WTC11 (cell line): ENCODE measurements at places on chromosomes 2 and 18. TPM values are rescaled to one million over a fixed set of nuclear protein-coding genes. Genes with fewer than 3 reads are reported as not detected.

The POTEF gene
- 10.5 to 13.6 TPM (median 13.3 TPM) in 3 replicates for total RNA-seq

- DNase-seq: no peak
Observed at GRCh38 chr2:37718515-37719161, 47.2 kb upstream of the CDC42EP3 start.

DNA sequence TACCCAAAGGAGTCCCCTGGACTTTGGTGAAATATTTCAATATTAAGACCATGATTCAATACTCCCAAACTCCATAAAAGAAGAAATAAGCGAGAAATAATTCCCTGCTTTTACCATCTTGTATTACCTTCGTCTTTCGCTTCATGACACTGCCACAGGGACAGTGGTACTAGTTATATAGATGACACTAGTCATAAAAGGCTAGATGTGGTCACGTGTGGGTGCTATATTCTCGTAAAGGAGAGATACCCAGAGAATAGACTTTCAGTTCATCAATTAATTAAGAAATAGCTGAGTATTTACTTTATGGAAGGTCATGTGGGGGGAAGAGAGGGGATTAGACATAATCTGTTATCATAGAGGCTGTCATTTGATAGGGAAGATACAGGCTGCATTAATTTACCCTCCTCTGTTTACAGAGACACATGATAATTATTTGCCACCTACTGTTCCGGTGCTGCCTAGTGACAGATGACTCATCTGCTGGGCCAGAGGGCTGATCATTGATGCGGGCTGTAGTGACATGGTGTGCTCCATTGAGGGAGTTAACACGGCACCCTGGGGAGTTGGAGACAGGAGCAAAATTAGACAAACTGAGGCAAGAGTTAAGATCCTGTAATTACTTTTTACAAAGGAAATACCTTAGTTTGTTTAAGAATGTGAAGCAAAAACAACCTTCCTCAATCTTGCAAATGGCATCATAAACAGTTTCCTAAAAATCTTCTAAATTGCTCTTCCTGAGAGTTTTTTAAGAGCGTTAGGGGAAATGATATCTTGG is 78.2 kb upstream of the ITGB6 start:
- no peak for DNase-seq

GRCh38 chr2:10257036-10257435 is 45.7 kb upstream of the HPCAL1 start:
- peak; percentile 7 for DNase-seq

GRCh38 chr18:74446631-74447403 is 10.3 kb downstream of the DIPK1C start:
- no peak for DNase-seq

DNA sequence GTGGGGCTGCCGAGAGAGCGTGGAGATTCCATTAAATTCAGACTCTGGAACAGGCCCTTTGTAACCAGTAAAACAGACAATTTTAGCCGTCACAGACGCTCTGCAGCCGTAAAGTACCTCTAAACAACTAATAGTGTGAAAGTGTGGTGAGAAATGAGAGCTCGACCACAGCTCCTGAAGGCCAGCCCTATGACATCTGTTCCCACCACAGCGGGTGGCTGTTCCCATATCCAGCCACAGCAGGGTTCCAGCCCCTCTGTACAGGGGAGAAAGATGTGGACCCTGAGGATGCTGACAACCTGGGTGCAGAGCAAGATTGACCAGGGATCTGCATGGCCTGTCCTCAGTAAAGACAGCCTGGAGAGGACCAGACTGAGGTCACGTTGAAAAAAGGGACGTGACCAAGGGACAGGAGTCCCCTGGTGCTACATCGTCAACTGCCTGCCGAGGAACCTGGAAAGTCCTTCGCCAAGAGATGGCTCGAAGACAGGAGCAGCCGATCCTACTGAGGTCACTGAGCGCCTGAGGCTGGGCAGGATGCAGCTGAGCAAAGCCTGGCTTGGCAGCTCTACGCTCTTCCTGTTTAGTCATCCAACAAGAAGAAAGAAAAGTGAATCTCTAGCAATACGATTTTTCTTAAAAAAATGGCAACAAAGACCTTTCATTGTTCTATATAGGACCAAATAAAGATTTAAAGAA is 831.7 kb downstream of the RNF144A start:
- DNase-seq: no peak

The POLE4 gene
- 31.5 to 36.4 TPM (median 35.2 TPM) in 3 replicates for total RNA-seq

The AFF3 gene
- 1.1 to 1.2 TPM (median 1.2 TPM) in 3 replicates for total RNA-seq

DNA sequence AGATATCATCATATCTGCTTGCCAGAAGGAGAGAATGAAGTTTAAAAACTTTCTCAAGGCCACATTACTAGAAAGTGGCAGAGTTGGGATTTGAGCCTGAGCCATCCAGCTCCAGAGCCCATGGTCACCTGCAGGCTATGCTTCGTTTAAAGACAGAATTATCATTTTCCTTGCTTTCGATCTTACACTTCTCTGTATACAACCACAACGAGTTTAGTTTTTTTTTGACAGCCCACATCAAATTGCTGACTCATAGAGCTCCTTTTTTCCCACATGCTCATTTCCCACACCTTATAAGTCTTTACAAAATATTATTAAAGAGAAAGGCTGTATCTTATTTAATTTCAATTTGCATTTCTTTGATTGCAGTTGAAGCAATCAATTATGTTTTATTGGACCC is 6.5 kb downstream of the PLEK start:
- no peak for DNase-seq

DNA sequence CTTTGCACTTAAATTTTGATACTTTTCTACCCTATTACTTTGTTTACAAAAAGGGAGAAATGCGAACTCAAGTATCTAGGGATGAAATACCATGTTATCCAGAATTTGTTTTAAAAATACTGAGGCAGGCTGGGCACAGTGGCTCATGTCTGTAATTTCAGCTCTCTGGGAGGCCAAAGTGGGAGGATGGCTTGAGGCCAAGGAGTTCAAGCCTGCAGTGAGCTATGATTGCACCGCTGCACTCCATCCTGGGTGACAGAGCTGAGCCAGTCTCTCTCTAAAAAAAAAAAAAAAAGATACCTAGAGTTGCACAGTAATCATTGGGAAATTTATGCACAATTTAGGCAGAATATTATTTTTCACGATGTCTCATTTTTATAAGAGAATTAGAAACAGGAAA is 12.4 kb upstream of the VAPA start:
- DNase-seq: no peak

DNA sequence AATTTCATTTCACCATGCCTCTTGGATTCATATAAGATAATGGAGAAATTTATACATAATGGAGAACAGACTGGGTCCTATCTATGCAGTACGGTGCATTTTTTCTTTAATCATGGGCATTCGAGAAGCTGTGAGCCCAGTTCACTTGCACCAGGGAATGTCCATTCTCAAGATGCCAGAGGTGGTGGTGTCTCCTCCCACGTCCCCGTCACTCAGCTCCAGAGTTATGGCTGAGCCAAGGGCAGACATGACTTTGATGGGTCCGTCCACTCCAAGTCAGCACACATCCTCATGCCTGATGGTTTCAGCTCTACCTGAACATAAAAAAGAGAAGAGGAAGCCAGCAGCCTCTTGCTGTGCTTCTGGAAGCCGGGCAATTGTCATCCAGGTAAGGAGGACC is 42.1 kb upstream of the CREG2 start:
- no peak for DNase-seq

GRCh38 chr2:57892920-57893319 is 153.7 kb upstream of the VRK2 start:
- no peak for DNase-seq

The SLC35F6 gene
- 10.3 to 12.0 TPM (median 11.9 TPM) in 3 replicates for total RNA-seq

The GKN1 gene
- total RNA-seq: not detected in 3 replicates

DNA sequence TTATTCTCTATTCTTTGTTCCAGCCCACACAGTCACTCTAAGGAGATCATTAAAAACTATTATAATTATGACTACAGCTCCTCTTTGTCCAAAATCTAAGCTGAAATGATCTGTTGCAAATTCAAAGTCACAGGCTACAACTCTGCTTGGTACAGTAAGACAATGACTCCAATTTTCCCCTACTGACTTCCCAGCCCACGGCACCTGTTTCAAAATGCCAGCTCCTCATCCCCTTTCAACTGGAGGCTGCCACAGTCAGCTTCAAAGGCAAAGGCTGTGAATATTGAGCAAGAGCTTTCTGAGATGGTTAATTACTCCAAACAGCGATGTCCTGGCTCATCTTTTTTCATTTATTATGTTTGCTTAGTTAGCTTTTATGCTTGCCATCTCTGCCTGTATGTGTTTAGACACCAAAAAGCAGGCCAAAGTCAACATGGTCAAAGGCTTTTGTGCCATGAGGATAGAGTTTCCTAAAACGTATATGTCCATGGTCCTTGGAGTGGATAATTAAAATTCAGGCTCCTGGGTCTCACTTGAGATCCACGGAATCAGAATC is 141.1 kb downstream of the DOCK10 start:
- no peak for DNase-seq

DNA sequence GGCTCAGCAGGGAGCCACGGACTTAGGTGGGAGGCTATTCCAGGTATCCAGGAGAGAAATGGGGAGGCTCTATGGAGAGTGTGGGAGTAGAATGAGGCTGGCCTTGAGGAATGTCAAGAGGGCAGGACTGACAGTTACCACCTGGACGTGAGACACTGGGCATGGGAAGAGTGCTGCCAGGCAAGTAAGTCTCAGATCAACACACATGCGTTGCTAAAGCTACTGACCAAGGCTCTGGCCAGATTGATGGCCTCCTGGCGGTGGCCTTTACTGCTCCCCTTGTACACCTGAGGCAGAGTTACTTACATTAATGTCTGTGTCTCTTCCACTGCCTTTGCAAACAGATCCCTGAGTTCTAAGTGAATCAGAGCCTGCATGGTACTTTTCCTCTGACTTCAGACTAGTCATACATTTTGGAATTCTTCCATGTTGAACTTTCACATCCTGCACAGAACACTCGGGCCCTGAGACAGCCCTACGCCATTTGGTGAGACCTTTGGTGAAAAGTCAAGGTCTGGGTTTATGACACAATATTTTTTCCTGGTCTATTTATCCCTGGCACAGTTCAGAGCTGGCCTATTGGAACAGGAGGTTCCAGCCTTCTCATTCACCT is 398.8 kb upstream of the TRIB2 start:
- DNase-seq: no peak

The ABCG5 gene
- not detected in 3 replicates for total RNA-seq

DNA sequence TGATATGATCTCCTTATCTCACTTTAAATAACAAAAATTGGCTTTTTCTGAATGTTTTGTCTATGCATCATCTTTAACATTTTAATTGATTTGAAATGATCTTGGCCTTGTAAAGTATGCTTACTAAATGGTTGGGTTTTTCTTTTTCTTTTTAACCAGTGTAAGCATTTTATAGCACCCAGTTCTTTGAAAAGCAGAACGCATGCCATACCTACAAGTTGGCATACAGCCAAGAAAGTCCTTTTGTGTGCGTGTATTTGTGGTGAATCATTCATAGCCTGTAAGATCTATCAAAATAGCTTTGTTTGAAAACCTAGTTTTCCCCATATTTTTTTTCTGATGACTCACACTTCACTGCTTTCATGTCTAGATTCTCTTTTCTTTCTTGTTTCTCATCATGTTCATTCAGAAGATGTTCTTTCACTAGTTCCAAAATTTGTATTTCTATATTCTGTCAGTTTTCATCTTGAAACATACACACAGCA is 4.1 kb upstream of the VRK2 start:
- no peak for DNase-seq

DNA sequence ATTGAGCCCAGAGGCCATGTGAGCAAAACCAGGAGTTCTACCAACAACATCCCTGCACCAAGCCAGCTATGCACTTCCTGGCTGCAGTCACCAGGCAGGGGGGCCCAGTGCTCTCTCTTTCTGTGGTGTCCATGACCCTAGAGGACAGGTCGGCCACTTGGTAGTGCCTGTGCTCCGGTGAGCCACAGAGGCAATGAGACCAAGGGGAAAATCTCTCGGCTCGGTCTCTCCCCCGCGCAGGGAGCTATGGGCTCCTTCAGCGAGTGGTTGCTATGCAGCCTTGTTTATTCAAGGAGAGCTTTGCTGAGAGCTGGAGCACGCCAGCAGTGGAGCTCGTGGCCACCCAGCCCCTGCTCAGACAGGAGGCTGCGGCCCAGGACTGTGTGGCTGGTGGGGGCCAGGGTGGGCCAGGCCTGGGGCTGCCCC is at the start of gene TOGARAM2:
TSS of gene TOGARAM2 (plus strand) at position 283 of the 426 bp plus-strand sequence. CDS start 13,537 bp downstream, outside the sequence.
- DNase-seq: no peak

The TXNDC2 gene
- total RNA-seq: 0.09 to 0.26 TPM (median 0.14 TPM) in 3 replicates

- DNase-seq: no peak
Observed at GRCh38 chr2:176063958-176064357, 19.8 kb downstream of the EVX2 start.

DNA sequence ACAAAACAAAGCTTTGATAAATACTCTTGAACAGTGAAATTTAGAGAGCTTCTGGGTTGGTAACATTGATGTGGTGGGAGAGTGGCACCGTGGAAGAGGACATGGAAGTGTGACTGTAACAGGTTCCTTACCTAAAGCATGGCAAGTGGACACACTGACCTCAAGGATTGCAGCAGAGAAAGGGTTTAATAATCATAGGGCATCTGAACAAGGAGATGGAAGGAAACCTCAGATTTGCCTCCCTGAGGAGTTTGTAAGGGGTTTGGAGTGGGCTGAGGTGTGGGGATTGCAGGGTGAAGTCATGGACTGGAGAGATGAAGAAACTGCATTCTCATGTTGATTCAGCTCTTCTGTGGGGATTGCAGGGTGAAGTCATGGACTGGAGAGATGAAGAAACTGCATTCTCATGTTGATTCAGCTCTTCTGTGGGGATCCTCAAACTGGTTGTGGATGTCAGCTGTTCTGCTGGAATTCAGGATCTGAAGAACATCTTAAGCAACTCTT is 83.8 kb upstream of the TLK1 start:
- no peak for DNase-seq

The PAX3 gene
- not detected in 3 replicates for total RNA-seq

DNA sequence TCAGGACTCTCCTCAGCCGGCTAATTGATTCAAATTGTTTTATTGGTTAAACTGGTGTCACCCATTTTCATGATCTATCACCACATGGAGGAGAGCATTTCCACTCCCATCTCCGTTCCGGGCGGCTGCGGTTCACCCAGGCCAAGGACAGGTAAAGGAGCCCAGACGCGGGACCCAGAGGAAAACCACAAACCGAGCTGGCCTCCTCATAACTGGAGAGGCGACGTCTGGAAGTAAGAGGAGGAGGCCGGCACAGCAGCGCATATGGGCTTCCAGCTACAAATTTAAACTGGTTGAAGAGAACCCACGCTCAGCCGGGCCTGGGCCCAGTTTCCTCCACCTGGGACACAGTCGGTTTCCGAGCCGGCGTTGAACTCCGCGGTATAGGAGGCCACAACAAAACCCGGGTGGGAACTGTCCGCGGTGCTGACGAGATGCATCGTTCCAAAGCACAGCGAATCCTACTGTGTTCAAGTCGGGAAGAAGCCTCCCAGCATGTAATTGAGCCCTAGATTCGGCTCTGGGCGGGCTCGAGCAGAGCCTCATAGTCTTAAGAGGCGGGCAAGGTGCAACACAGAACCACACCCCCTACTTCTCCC is 3.0 kb upstream of the SKOR2 start:
- DNase-seq: peak; percentile 94

GRCh38 chr2:56613254-56613653 is 429.5 kb downstream of the CCDC85A start:
- no peak for DNase-seq
